Frontal cortex (tissue), 4 donors: ENCODE measurements at places on chromosomes 6 and 20. TPM values are rescaled to one million over a fixed set of nuclear protein-coding genes. Genes with fewer than 3 reads are reported as not detected.
A peak's percentile ranks its signal among the peaks of the same experiment; 100 is the strongest.

Gene MMP24
- total RNA-seq: 102 TPM

Gene KCNB1
- 5.7 TPM for total RNA-seq

Gene COL21A1
- 1.6 TPM for total RNA-seq

Gene SEMG1
- total RNA-seq: not detected

Gene DDO
- total RNA-seq: 0.41 TPM

DNA sequence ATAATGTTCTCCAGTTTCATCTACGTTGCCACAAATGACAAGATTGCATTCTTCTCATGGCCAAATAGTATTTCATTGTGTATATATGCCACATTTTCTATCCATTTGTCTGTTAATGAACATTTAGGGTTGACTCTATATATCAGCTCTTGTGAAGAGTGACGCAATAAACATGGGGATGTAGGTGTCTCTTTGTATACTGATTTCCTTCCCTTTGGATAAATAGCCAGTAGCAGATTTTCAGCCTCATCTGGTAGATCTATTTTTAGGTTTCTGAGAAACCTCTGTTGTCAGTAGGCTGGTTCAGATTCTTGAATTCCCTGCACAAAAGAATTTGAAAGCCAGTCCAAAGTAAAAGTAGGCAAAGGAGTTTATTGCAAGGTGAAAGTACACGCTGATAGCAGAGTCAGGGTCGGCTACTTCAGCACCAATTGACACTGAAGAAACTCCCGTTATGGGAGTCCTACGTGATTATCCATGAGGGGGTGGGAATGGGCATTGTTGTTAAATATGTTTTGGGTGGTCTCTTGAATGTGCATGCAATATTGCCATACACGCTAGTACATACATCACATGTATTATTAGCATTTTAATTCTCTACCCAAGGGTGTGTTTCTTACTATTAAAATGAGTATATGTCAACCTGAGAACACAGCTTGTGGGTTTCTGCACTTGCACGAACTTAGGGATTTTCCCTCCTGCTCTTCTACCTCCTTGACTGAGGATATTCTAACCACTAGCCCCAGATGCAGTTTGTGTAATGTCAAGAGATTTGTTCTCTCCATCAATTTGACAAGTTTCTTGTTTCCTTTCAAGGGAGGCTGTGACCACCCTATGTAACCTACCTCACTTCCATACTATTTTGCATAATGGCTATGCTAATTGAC is 14.4 kb upstream of the SLC17A2 start:
- no peak for DNase-seq

GRCh38 chr6:34305982-34306708 is 57.3 kb upstream of the SMIM29 start:
- DNase-seq: no peak

GRCh38 chr6:84422380-84422968 is 195.0 kb upstream of the CEP162 start:
- DNase-seq: no peak

DNA sequence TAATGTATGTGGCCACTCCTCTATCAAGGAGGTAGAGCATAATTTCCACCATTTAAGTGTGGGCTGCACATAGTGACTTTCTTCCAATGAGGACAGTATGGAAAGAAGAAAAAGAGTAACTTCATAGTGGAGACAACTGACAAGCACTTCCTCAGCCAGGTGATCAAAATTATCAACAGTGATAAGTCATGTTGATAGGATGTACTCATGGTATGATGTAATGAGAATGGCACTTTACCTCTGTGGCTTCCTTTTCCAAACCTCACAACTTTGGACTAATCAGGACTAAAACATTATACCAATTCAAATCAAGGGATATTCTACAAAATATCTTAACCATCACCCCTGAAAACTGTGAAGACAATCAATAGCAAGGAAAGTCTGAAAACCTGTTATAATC is 302.3 kb upstream of the CITED2 start:
- no peak for DNase-seq

GRCh38 chr20:50729901-50730764 is 1.2 kb upstream of the PARD6B start:
- DNase-seq: peak; percentile 29

- DNase-seq: no peak
Observed at GRCh38 chr6:169099411-169100202, 154.0 kb downstream of the THBS2 start.

GRCh38 chr6:7219310-7219709 is 93.7 kb downstream of the SSR1 start:
- DNase-seq: no peak

GRCh38 chr6:135861189-135861588 is 9.7 kb downstream of the PDE7B start:
- DNase-seq: no peak

DNA sequence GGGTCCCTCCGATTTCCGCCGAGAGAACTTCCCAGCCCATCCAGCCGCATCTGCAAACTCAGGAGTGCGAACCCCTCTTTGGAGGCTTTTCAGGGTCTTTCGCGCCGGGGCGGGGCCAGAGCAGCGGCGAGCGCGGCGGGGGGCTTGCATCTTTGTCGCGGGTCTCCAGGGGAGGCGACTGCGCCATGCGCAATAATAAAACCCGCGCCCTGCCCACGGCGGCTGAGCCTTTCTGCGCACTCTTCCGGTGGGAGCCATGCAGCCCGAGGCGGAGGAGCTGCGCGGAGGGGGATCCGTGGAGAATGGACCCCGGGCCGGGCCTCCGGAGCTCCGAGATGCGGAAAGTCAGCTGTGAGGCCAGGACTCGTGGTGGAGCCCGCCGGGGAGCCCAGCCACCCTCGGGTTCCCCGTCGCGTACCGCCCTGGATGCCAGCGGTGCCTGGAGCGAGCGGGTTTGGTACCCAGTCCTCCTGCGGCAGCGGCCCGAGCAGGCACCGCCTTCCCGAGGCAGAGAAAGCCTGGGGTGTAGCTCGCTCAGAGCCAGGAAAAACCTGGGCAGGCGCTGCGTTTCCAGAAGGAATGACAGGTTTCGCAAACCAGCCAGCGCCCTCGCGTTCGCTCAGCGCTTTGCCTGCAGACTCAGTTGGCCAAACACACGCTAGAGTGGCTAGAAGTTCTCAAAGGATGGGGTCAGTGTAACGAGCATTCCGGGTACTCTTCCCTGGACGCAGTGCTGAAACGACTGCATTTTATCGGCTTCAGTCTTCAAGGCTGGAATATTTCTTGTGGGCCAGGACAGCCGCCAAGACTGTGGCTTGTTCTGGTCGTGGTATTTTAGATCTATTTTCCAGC is 1.2 kb downstream of the AKAP12 start:
- peak; percentile 29 for DNase-seq

GRCh38 chr20:44159711-44160110 is 27.3 kb downstream of the JPH2 start:
- DNase-seq: no peak

GRCh38 chr6:89749918-89750317 is 69.7 kb downstream of the MDN1 start:
- DNase-seq: no peak

DNA sequence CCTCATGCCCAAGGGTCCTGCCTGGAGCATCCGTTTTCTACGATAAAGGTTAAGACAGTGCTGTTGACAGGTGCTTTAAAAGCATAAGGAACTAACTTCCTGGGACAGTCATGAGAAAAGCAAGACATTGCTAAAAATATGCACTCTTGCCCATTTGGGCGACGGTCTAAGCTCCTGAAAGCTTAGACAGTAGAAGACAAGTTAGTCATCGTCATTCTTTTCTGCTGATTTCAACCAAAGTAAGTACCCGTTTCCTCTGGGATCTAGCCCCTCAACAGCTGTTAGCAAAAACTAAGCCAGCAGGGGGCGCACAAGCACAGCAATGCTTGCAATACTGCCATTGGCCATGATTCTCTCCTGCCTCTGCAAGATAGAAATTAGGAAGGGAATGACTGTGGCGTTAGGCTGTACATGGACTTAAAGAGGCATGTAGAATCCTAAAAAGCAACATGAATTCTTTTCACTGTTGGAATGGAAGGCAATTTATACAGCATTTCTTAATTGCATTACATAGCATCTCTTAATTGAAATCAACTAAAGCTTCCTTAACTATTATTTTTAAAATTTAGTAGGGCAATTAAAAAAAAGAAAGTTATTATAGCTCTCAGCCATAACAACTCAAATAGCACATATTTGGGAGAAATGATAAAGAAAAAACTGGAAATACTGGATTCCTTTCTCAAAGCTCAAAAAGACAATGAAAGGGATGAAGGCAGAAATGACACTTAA is 147.8 kb upstream of the RALGAPA2 start:
- peak; percentile 44 for DNase-seq
